Omental fat pad (tissue), 4 donors: ENCODE measurements at places on chromosomes 2 and 18. TPM values are rescaled to one million over a fixed set of nuclear protein-coding genes. Genes with fewer than 3 reads are reported as not detected.

- no peak for DNase-seq
Measured at GRCh38 chr2:18860179-18860578, 270.8 kb upstream of the NT5C1B start.

GRCh38 chr18:24660956-24661355, 200.5 kb downstream of the HRH4 start:
- DNase-seq: no peak

GRCh38 chr2:144456680-144457079, 63.2 kb downstream of the ZEB2 start:
- no peak for DNase-seq

IL1R2 gene
- total RNA-seq: 33.6 TPM

SLC23A3 gene
- 1.3 TPM for total RNA-seq
